ENCODE measurements at places on chromosomes 4 and X.

GRCh38 chr4:58711039-58711438, 1600.9 kb upstream of the IGFBP7 start:
- DNase-seq, result no peak

DNA sequence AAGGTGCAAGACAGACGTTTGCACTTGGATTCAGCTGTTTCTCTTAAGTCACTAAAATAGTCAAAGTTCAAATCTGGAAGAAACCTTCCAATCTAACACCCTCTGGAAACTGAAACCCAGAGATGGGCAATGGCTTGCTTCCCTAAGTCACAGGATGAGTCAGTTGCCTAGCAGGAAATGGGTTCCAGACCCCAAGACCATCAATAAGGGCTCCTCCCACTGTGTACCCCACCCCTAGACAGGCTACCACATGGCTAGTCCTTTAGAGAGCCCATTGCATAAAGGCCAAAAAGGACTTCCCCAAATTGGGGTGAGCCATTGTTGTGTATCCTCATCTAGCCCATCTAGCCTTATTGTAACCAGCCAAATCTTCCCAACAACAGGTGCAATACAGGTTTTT, 216.2 kb downstream of the HS6ST2 start:
- DNase-seq, result no peak

DNA sequence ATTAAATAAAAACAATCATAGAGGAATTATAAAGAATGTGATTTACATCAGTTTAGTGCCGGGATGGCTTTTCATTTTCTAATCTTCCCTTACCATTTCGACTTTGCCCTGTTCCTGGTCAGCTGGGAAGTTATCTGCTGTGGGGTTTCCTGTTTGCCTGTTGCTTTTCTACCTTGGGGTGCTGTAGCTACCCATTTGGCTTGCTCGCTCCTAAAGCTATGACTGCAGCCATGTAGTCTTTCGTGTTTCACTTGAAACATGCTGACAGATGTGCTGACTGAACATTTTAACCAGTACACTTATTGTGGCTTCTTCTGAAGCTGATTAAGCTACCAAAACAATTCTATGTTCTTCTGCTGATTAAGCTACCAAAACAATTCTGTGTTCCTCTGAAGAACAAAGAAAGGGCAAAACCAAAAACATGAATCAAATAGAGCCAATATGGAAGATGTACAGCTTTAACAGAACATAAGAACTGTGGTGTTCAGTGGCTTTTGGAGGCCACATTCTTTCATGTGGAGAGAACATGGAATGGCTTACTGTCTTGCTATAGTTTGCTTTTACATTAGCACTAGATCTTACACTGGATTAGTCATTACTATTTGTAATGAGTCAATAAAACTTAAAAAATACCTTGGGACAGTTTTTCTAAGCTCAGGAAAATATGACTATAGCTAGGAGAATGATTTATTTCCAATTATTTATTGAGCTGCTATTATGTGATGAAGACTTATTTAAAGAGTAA, 440.4 kb downstream of the SPRY1 start:
- DNase-seq, result no peak

DNA sequence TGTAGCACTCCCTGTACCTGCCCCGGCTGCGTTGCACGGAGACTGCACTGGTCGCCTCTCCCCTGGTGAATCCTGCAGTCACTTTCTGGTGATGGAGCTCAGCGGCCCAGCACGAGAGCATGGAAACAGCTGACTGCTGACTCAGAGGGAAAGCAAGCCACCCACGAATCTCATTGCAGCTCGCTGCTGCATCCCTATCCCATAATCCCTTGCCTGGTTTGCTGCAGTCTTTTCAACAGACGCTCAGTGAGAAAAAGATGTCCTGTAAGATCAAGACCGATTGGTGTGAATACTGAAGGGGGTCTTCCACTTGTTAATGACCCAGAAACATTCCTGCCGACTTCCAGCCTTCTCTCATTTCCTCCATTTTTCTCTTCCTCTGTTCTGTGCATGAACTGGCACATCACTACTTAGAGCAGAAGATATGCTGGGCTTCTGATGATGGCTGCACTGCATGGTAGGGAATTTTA, 52.9 kb downstream of the TRIM2 start:
- DNase-seq, result no peak

All from NCI-H460 (cell line).